ENCODE measurements at places on chromosomes 5 and 9.

GRCh38 chr9:132562306-132562573, 20.2 kb upstream of the BARHL1 start:
- DNase-seq, result peak; percentile 16

GRCh38 chr5:59007460-59008063, 424.7 kb downstream of the RAB3C start:
- DNase-seq, result peak; percentile 38

DNA sequence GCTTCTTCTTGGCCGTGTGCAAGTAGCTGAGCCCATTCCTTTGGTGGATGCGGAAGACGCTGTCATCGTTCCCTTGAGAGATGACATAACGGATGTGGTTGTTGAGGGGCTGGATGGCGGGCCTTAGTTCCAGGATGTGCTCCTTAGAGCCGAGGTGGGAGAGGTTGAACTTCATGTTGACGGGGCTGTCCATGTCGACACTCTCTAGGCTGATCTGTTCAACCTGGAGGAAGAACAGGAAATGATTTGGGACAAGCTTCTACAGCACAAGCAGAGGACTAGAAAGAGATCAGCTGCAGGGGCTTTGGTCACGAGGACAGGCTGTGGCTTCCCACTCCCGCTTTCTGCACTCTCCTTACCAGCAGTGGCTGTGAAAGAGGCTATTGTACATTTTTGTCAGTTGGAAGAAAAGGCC, 176.0 kb downstream of the SLC12A2 start:
- no peak for DNase-seq

- no peak for DNase-seq
Measured at GRCh38 chr9:2809692-2810419, 34.0 kb downstream of the PUM3 start.

DNA sequence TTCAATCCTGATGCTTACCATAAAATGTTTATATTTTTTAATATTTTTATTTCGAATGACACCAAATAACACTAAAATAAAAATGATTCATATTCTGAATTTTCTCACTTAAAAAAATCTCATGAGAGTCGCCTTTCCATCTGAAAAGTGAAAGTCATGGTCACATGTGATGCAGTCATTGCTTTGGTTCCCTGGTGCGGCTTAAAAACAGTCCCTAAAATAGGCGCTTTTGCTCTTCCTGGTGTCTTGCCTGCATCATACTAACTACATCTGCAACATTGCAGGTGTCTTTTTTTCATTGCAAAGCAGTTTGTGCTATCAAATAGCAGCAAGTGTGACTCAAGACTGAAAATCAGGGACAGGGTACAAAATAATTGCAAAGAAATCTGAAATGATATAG, 185.2 kb upstream of the NREP start:
- no peak for DNase-seq

- DNase-seq, result no peak
Measured at GRCh38 chr5:115191474-115192031, 21.8 kb upstream of the TRIM36 start.

DNA sequence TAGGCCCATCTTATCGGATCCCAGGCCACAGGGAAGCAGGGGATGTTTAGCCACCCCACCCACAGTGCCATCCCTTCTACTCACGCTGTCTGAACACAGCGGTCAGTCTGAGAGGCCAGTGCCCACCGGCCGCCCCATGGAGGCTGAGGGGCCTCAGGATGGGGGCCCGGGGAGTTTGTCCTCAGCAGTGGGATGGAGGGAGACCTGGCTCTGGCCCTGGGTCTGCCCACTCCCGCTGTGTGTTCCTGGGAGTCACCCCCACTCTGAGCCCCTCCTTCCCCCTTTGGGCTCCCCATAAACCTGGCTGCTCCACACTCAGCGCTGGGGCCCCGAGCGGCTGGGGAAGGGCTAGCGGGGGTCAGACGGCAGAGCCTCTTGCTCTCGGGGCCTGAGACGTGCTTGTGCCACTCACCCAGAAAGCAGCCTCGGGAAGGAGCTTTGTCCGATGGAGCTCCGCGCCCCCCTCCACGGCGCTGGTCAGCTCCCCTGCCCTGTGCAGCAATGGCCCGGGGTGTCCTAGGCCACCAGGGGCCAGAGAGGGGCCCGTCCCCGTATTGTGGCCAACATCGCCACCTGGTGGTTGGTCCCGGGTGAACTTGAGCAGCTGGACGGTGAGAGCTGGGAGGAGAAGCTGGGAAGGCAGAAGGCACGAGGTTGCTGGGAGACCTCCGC, 10.9 kb upstream of the LAMC3 start:
- peak; percentile 69 for DNase-seq

DNA sequence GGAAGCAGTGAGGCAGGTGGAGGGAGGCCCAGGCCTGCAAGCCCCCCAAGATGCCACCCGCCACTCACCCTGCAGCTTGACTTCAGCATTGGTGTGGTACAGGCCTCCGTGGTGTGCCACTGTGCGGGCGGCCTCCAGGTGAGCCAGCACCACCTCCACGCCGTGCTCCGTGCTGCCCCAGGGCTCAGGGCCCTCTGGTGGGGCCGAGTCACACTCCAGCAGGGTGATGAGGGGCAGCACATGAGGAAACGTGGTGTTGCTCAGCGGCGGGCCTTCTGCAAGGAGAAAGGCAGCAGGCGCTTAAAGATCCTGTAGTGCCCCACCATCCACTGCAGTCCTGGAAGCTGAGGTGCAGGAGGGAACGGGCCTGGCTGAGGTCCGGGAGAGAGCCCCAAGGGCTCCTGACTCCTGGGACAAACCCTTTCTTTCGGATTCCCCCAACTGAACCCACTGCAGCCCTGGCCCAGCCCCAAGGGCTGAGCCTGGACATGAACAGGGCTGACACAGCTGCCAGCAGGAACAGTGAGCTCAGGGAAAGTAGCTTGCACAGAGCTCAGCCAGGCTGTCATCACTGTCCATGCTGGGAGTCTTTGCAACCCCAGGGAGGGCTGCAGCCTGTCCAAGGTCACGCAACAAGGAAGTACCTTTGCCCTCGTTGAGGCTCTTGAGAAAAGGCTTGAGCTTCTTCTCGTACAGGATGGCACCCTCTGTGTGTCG, 4.7 kb upstream of the TOR2A start:
- DNase-seq, result no peak

DNA sequence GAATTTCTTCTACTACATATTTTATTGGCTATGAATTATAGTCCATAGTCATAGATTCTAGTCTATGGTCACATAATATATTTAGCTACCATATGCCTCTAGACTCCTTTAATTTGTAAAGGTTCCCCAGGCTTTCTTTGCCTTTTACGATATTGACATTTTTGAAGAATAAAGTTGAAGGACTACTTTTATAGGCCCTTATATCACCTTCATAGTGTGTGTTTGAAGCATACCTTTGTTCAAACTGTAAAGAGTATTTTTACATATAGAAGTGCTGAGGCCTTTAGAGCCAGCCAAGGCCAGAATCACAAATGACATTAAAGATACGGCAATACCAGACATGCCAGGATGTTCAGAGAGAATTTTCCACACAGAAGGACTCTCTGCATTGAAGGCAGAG, 147.0 kb downstream of the GABRG2 start:
- DNase-seq, result no peak

DNA sequence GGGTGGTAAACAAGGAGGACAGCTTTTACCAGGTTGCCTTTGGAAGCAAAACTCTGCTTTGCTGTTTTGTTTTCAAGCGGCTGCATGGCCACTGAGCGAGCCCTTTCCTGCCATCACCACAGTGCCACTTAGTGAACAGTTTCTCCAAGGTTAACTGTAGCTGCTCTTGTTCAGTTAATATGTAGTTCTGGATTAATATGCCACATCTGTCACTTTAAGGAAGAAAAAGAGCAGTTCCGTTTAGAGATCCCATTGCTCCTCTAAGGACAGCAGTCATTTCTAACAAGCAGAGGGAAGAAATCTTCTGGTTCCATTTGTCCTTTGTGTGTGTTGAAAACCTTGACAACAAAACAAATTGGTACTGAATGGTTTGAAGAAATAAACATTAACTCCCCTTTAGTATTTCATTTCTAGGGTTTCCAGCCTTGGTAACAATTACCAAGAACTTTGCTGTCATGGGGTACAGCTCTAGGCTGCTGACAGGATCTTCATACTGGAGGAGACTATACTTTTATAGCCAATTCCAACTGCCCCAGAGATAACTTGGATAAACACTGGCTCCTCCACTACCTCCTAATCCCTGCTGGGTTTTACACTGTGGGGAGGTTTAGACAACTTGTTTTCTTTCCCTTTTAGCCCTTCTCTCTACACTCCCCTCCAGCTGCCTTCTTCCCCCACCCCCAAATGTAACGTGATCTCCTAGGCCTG, 10.3 kb upstream of the ABL1 start:
- peak; percentile 79 for DNase-seq

DNA sequence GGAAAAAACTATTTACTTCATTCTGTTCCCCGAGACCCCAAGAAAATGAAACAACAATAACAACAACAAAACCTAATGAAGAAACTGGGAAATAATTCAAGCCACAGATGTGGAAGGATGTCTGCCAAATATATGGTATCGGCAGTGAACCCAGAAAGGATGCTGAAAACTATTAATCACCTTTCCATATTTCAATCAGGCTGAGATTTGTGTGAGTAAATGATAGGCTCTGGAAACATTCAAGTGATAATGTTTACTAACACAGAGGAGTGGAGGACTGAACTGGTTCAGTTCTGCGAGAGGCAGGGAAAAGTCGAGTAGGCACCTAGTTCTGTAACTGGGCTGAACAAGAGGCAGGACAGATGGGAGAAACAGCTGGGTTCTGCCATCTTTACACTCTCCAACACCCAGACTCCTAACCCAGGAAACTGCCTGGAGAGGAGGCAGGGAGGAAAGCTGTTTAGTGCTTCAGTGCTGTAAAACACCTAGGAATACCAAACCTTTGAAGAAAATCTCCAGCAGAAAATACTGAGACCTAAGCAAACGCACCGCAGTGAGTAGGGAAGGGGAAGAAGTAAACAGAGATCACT, 96.8 kb upstream of the GNA14 start:
- no peak for DNase-seq

DNA sequence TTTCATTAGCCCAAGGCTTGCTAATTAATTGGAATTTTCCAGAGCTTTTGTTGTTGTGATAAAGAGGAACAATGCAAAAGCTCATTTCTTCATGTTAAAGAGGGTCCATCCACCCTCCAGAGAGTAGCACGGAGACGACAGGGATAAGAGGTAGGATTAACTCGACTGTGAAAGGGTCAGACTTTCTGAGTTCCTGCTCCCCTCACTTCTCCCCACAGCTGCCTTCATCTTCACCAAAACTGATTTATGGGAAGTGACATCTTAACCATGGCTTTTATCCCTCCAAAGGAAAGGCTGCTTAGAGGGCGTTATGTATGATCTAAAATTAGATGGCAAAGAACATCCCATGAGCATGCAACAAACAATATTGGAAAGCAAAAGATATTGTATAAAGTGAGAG, 135.5 kb downstream of the GLIS3 start:
- DNase-seq, result no peak

DNA sequence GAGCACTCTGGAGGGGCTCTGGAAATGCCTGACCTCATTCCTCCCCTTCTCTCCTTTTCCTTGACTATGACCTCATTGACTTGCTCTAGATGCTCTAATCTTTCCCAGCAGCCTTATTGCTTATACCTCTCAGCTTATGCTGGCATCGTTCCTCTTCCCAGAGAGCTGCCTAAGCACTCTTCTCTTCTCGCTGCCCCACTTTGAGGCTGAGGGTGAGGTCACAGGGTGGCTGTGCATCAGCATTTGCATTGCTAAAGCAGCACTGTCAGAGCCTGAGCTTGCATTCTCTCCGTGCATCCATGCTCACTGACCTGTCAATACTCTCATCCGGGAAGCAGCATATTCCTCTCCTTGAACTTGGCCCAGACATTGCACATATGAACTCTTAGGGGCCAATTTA, 96.4 kb upstream of the NTRK2 start:
- no peak for DNase-seq

DNA sequence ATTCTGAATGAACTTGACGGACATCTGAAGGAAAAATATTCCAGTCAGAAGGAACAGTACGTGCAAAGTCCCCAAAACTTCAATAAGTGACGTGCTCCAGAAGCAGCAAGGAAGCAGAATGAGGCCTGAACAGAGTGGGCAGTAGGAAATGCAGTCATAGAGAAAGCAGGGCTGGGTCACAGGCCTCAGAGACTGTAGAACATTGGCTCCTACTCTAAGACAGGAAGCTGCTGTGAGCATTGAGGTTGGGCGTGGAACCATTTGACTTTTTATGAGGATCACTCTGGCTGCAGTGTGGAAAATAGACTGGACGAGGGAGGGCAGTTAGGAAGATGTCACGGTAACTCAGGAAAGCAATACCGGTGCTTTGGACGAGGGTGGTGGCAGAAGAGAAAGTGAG, 64.0 kb downstream of the DOCK8 start:
- DNase-seq, result no peak

DNA sequence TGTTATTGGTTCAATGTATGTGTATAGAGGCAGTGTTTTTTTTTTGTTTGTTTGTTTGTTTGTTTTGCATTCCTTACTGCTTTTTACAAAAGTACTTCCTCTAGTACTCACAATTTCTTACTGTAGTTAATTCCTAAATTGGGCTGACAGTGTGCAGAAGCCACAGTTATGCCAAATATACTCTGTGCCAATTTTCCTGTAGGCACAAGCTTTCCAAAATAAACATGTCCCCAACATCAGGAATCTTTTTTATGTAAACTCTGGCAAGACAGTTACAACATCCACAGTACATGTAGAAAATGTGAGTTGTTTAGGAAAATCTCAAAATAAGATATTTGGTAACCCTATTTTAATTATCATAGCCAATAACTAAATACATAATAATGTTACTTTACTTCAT, 161.6 kb upstream of the TSLP start:
- no peak for DNase-seq

DNA sequence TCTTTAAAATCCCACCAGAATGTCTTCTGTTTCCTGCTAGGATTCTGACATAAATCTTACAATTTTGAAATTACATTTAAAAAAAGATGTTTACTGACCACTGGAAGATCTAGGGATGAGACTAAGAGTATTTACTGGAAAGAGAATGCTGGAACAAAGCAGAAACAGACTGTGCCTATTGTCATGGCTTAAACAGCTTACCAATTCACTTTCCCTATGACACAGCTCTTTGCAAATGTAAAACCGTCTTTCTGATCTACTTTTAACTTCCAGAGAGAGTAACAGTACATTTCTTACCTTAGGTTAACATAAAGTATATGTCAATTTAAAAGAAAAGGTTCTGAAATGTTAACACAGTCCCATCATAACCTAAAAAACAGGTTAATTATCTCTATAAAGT, 10.7 kb downstream of the GIN1 start:
- DNase-seq, result no peak

DNA sequence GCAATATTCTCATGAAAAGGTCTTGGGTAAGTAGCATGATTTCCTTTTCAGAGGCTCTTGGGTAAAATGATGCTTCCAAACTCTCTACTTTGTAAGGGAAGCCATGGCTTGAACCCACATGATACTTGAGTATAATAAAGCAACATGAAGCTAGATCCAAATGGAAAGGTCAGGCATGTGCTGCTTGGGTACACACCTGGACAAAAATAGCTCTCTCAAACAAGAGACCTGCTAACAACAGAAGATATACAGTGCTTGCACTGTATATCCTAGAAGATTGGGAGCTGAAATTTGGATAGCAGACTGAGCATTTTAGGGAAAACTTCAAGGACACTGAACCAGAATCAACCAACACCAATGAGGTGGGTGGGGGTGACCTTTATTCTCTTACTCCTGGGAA, 40.2 kb downstream of the NMUR2 start:
- no peak for DNase-seq

GRCh38 chr5:33441241-33442177, 744 bp downstream of the TARS1 start:
- peak; percentile 56 for DNase-seq

Data from Kasumi-1 (cell line).